ENCODE measurements at places on chromosomes 13 and 19. TPM values are rescaled to one million over a fixed set of nuclear protein-coding genes. Genes with fewer than 3 reads are reported as not detected.

- no peak for DNase-seq
Measured at GRCh38 chr13:52846567-52847321, 1.7 kb downstream of the PCDH8 start.

GRCh38 chr19:19943848-19944582, 43.3 kb downstream of the ZNF93 start:
- no peak for DNase-seq

DNA sequence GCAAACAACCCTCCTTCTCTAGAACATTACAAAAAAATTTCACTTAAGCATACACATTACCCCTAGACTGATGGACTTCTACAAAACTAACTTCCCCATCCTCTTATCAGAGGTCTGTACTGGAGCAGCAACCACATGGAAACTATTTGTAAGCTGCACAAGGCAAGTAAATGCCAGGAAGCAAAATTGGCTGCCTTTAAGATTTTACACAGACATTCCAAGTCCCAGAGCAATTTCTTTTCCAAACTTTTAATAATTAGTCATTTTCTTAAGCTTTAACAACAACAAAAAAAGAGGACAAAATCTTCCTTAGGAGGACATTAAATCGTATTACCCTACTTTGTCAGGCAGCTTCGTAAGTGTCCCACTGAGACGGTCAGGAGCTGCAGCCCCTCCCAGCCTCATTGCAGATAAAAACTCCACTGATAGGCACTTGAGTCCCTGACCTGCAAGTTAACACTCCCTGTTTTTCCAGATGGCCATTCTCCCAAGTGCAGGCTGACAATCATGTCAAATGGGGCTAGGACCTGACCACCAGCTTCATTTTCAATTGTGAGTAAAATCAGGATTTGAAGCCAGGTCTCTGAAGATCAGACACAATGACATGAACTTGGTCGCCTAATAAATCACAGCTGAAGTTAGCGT, 680.1 kb downstream of the DIAPH3 start:
- DNase-seq = no peak

DNA sequence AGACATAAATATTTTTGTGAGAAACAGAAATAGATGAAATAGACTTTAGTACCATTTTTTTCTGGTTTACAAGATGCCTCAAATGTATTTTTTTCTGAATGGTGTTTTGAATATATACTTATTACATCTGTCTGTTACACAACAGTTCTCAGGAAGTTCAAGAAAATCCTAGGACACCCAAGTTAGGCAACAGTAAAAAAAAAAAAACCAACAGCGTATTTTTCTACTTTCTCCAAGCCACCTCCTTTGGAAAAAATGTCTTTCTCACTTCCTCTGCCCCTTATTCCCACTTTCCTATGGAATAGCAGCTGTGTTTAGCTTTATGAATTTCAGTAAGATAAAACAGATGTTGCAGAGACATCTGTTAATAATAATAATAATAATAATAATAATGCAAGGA, 489.6 kb upstream of the KLF12 start:
- DNase-seq = no peak

GRCh38 chr13:110055089-110055488, 251.9 kb downstream of the COL4A1 start:
- no peak for DNase-seq

DNA sequence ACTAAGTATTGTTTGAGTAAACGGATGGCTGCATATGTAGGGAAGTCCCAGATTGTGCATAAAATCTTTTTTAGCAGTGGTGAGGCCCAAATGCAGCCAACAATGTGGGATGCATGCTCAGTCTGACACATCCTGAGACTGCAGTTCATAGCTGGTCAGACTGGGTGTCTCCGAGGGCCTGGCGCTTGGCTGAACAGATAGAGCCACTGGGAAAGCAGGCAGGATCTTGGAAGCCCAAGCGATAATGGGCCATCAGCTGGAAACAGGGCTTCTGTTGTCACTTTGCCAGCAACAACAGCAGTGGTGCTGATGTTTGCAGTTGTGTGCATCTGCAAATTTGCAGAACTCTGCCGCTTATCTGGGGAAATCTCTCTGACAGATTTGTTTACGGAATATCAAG, 36.1 kb downstream of the MTUS2 start:
- DNase-seq = no peak

DNA sequence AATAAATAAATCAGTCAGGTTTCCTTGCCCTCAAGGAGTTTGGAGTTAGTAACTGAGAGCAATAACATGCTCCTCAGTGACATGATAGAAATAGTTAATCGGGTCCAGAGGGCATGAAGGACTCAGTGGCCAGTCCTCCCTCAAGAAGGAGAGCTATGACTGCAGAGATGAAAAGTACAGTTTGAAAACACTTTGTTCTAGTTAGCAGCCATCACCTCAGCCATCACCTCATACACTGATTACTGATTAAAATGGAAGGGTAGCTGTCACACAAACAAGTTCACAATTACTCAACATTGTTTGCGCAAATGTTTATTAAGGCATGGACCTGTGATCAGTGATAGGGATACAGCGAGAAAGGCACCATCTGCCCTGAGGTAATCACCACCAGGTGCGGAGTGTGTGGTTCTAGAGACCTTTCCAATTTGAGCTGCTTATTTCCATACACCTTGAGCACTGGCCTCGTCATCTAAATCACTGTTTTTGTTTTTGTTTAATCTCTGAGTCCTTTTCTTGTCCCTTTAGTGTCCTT, 85.3 kb upstream of the RAP2A start:
- DNase-seq = no peak

GRCh38 chr19:42524943-42525342, 3.3 kb downstream of the CEACAM1 start:
- no peak for DNase-seq

DNA sequence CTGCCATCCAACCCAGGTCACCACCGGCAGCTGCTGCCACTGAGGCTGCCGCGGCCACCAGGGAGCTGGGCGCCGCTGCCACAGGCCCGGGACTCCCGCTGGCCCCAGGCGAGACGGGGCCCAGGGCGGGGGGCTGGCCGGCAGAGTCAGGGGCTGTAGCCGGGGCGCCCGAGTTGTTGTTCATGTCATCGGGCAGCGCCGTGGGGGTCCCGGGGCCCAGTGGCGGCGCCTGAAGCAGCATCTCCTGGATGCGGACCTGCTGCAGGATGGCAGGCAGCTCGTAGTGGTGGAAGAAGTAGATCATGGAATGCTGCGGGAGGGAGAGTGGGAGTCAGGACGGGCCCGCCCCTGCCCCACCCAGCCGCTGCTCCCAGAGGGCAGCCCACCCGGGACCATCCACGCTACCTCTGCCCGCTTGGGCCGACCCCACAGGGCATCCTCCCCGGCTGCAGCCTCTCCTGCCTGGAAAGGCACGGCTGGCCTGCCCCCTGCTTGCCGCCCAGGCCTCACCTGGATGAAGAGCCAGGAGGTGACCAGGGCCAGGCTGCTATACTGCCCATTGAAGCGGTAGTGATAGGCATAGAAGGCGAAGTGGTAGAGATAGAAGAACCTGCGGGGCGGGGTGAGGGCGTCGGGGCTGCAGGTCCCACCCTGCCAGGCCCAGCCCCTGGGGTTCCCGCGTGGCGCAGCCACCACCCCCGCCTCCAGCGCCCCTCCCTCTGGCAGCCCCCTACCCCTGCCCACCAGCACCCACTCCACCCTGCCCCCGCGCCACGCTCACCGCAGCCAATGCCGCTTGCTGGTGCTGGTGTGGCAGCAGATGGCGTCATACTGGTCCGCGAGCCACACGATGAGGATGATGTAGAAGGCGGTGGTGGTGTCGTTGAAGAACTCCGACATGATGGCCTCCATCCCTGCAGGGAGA, 10.1 kb downstream of the TMEM259 start:
- no peak for DNase-seq

- DNase-seq = no peak
Measured at GRCh38 chr13:106490569-106491321, 44.7 kb downstream of the EFNB2 start.

- no peak for DNase-seq
Measured at GRCh38 chr13:23377983-23378632, 55.4 kb downstream of the SACS start.

- peak; percentile 79 for DNase-seq
Measured at GRCh38 chr19:38735257-38735686, 9.0 kb downstream of the CAPN12 start.

DNA sequence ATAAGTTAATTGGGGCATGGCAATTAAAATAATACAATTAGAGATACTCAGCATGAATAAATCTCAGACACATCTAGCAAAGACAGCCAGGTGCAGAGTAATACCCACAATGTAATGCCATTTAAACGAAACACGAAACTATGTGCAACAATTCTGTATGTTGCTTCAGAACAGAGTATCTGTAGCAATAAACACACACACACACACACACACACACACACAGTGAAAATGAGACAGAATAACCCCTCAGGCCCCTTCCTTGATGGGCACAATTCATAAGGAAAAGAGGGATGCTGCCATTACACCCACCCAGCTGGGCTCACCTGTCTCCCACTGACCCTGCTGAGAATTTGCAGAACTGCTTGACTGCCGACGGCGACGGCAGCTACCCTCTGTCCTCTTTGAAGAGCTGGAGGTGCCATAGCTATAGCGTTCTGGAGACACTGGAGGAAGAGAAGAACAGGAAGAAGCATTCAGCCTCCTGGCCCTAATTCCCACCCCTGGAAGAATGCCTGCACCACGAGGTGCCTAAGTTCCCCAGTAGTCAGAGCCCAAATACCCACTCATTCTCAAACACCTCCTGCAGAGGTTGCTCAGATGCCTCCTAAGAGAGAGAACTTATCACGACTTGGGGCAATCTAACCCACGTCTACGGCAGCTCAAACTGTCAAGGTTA, 2.5 kb downstream of the DEDD2 start:
- no peak for DNase-seq

DNA sequence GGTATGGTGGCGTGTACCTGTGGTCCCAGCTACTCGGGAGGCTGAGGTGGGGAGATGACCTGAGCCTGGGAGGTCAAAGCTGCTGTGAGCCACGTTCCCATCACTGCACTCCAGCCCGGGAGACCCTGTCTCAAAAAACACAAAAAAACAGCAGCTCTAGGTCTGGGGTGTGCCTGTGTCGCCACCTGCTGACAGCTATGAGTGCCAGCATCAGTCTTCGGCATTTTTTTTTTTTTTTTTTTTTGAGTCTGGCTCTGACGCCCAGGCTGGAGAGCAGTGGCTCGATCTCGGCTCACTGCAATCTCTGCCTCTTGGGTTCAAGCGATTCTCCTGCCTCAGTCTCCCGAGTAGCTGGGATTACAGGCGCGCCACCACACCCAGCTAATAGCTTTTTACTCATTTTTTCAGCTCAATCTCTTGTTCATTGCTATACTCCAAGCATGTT, 10.1 kb downstream of the AP2S1 start:
- DNase-seq = peak; percentile 91

- peak; percentile 28 for DNase-seq
Measured at GRCh38 chr13:44474122-44474910, 100.7 kb downstream of the SERP2 start.

DNA sequence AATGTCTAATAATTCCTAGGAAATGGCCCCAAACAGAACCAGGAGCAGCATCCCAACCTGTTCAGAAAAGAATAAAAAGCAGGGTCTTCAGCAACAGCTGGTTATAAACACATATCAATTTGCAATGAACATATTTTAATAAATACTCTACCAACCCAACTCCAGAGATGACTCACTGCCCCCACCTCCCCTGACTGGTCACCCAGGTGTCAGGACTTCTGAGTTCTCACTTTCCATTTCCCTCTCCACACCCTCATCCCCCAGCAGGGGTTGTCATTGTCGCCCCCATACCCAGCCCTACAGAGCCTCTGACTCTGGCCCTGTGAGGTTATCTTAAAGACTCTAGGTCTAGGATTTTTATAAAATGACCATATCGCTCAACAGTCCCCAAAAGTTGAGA, 6.9 kb downstream of the SERPINE3 start:
- DNase-seq = no peak

GRCh38 chr13:112754281-112755025, 64.6 kb downstream of the ATP11A start:
- DNase-seq = no peak

DNA sequence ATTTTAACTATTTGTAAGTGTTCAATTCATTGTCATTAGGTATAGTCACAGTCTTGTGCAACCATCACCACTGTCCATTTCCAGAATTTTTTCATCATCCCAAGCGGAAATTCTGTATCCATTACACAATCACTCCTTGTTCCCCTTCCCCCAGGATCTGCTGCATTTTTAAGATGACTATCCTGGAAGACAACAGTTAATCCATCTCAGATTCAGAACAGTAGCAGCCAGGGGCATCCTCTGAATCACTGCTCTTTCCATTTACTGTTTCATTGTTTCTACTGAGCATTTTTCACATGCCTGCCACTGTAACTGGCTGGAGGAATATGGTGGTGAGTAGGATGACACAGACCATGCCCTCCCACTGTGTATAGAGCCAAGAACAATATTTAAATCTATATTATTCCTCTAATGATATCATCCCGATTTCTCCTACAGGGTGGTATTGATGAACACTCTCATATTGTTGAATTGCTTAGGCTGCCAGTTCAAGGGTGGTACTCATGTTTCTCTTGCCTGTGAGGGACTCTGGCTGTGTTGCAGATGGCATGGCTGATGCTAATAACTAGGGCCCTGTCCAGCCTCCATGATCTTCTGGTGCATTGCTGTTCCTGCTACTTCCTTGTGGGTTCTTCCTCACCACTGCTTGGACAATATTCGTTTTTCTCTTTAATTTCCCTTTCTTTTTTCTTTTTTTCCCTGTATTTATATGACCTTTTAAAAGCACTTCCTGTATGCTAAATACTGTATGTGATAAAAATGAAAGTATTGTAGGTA, 59.0 kb downstream of the WDFY2 start:
- no peak for DNase-seq

DNA sequence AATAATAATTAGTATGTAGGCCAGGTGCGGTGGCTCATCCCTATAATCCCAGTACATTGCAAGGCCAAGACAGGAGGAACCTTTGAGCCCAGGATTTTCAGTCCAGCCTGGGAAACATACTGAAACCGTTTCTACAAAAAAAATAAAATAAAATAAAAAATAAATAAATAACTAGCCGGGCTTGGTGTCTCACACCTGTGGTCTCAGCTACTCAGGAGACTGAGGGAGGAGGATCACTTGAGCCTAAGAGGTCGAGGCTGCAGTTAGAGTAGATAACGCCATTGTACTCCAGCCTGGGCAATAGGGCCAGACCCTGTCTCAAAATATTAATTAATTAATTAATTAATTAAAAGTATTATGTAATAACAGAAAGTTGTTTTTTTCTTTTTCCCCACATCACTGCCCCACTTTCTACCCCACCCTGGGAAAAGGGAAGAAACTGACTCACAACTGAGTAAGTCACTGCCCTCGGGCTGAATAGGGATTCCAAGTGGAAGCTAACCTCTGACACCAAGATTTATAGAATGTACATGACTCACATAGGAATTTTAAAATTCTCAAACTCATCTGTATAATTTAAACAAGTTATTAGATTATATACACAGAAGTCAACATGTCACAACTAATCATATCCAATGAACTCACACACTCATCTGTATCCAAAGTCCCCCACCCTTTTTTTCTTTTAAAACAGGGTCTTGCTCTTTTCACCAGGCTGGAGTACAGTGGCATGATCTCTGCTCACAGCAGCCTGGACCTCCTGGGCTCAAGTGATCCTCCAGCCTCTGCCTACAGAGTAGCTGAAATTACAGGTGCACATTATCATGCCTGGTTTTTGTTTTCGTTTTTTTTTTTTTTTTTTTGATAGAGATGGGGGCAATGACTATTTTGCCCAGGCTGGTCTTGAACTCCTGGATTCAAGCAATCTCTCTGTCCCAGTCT, 12.5 kb downstream of the ZNF611 start:
- DNase-seq = no peak

OR10H1 gene
- not detected for total RNA-seq

HCN2 gene
- total RNA-seq = 0.10 TPM

SYNE4 gene
- 9.4 TPM for total RNA-seq

GZMM gene
- 0.31 TPM for total RNA-seq

All from HT-29 (cell line).